Fibroblast of lung (primary cell): ENCODE measurements at places on chromosomes 1 and 21.

GRCh38 chr21:33696465-33696864 lies 54.2 kb downstream of the ITSN1 start:
- H3K36me3 ChIP-seq, result no peaks in the 10 kb centered on the region
- no peaks in the 10 kb centered on the region for H3K4me1 ChIP-seq
- H3K27me3 ChIP-seq, result no peaks in the 10 kb centered on the region
- H3K4me3 ChIP-seq, result no peak overlapping the region

- no peaks in the 10 kb centered on the region for H3K36me3 ChIP-seq
- no peak overlapping the region for H3K4me3 ChIP-seq
- no peaks in the 10 kb centered on the region for H3K27me3 ChIP-seq
- peak; percentile 34 for DNase-seq
Observed at GRCh38 chr1:232655028-232655745, 25.3 kb upstream of the SIPA1L2 start.

DNA sequence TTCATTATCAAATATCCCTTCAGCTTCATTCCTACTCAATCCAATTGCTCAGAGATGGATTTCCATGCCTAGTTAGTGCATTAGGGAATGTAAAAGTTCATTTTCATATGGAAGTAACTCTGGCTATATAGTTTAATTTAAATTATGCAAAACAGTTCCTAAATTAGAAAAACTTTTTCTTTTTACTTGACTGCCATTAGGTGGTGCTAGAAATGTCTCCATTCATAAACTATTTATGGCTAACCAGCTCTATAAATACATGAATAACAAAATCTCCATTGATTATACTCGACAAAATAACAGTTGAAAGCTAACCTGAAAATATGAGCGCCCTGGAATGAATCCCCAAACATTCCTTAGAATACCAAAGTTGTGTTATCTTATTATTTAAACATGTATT lies 311.4 kb downstream of the USH2A start:
- DNase-seq, result no peak
- no peaks in the 10 kb centered on the region for H3K27me3 ChIP-seq
- H3K4me3 ChIP-seq, result no peak overlapping the region
- no peak overlapping the region for H3K27ac ChIP-seq

- H3K4me3 ChIP-seq, result no peak overlapping the region
- H3K4me1 ChIP-seq, result peaks cover 14% of the 10 kb centered on the region
- DNase-seq, result peak; percentile 87
Observed at GRCh38 chr1:179175011-179175841, 54.3 kb downstream of the ABL2 start.

- no peaks in the 10 kb centered on the region for H3K27me3 ChIP-seq
- H3K4me1 ChIP-seq, result no peaks in the 10 kb centered on the region
- H3K4me3 ChIP-seq, result no peak overlapping the region
- no peak for DNase-seq
Observed at GRCh38 chr21:25314247-25314646, 293.0 kb downstream of the MRPL39 start.

- H3K4me1 ChIP-seq, result peaks cover 6% of the 10 kb centered on the region
- no peak overlapping the region for H3K4me3 ChIP-seq
- H3K27me3 ChIP-seq, result peaks cover 7% of the 10 kb centered on the region
- no peaks in the 10 kb centered on the region for H3K36me3 ChIP-seq
- peak; percentile 100 for DNase-seq
Observed at GRCh38 chr1:228902781-228903433, 167.6 kb downstream of the RHOU start.

DNA sequence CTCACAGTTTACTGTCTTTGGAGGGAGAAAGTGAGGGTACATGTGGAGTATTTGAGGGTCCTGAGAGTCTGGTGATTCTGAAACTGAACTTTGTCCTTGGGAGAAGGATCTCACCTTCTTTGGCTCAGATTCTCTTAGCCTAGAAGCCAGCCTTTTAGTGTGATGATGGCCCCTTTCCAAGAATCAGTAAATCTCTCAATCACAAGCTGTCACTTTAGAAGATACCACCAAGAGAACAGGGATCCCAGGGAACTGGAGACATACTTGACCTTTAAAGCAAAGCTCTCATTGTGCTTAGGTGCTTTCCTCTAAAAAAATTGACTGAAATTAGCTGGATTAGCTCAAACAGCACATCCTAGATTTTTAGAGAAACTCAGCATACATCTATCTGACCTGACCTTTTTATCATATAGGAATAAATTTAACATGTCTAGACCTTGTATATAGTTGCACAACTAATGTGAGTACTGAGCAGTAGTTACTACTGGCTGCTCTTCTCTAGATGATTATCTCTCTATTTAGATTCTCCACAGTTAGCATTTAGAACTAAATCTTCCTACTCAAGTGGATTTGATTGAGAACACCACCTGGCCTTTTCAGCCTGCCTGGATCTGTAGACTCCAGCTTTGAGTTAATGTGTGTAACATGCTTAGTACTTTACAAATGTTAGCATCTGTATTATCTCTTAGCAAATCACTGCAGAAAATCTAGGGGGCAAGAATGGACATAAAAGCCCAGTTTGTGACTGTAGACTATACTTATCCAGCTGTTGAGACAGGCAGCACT lies 157.7 kb downstream of the MAST2 start:
- no peak overlapping the region for H3K4me3 ChIP-seq
- no peak overlapping the region for H3K27ac ChIP-seq
- no peaks in the 10 kb centered on the region for H3K4me1 ChIP-seq
- H3K27me3 ChIP-seq, result no peaks in the 10 kb centered on the region
- no peaks in the 10 kb centered on the region for H3K36me3 ChIP-seq

- no peak overlapping the region for H3K27ac ChIP-seq
- H3K36me3 ChIP-seq, result no peaks in the 10 kb centered on the region
- peaks cover 28% of the 10 kb centered on the region for H3K4me1 ChIP-seq
- no peak overlapping the region for H3K4me3 ChIP-seq
- H3K27me3 ChIP-seq, result peaks cover 2% of the 10 kb centered on the region
Observed at GRCh38 chr1:206504363-206504713, 3.0 kb upstream of the RASSF5 start.

- DNase-seq, result no peak
- H3K4me1 ChIP-seq, result no peaks in the 10 kb centered on the region
Observed at GRCh38 chr1:234409328-234409727, 36.1 kb downstream of the COA6 start.

DNA sequence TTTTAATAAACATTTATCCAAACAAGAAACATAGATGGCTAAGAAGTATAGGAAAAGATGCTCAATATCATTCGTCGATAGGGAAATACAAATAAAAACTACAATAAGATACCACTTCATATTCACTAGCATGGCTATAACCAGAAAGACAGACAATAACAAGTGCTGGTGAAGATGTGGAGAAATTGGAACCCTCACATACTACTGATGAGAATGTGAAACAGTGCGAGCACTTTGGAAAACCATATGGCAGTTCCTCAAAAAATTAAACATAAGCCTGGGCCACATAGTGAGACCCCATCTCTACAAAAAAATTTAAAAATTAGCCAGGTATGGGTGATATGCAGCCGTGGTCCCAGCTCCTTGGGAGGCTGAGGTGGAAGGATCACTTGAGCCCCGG lies 9.1 kb upstream of the TMEM54 start:
- peaks cover 9% of the 10 kb centered on the region for H3K27me3 ChIP-seq
- no peaks in the 10 kb centered on the region for H3K4me1 ChIP-seq
- no peaks in the 10 kb centered on the region for H3K36me3 ChIP-seq
- H3K4me3 ChIP-seq, result no peak overlapping the region

- DNase-seq, result no peak
- H3K4me1 ChIP-seq, result no peaks in the 10 kb centered on the region
- H3K36me3 ChIP-seq, result no peaks in the 10 kb centered on the region
Observed at GRCh38 chr1:87358219-87358618, 29.5 kb downstream of the LMO4 start.

DNA sequence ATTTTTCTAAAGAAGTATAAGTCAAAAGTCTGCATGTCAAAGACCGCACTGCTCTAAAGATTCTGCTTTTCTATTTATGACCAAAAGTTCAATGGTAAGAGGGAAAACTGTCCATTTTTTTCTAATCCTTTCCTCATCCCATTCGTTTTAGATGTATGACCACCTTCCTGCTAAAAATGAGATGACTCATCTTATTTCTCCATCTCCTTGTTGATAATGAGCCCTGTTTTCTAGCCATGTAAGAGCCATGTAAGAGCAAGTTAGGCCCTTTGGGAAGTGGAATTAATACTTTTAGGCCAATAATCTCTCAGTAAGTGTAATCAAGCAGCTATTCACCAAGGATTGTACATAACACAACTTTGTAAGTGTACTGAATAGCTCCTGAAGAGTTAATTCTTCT lies 475.6 kb upstream of the B3GALT2 start:
- H3K36me3 ChIP-seq, result no peaks in the 10 kb centered on the region
- no peak for DNase-seq
- no peak overlapping the region for H3K4me3 ChIP-seq
- no peaks in the 10 kb centered on the region for H3K4me1 ChIP-seq
- no peaks in the 10 kb centered on the region for H3K27me3 ChIP-seq
- no peak overlapping the region for H3K27ac ChIP-seq

DNA sequence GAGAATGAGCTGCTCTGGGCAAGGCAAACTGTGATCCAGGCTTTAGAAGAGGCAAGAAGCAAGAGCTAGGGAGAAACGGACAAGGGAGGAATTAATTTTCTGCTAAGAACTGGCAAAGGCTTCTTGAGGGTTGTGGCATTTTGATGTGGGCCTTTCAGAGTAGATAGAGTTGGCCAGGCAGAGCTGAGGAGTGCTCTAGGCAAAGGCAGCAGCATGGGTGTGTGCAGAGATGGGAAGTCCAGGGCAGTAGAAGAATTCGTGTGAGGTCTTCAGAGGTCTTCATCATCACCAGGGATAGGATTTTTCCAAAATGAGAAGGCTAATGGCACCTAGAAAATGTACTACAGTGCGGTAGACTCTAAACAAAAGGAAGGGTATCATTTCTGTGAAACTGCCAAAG lies 237.8 kb downstream of the LTN1 start:
- peaks cover 16% of the 10 kb centered on the region for H3K4me1 ChIP-seq
- no peaks in the 10 kb centered on the region for H3K36me3 ChIP-seq
- no peak overlapping the region for H3K4me3 ChIP-seq

DNA sequence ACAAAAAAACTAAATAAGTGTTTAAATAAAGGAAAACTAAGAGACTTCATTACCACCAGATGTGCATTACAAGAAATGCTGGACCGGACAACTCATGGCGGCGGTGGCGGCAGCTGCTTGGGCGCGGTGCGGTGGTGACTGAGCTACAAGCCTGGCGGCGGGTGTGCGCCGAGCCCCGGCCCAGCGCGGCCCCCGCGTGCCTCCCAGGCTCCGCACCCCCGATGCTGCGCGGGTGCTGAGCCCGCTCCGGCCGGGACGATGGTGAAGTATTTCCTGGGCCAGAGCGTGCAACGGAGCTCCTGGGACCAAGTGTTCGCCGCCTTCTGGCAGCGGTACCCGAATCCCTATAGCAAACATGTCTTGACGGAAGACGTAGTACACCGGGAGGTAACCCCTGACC lies 52.2 kb upstream of the RCOR3 start:
- H3K27me3 ChIP-seq, result no peaks in the 10 kb centered on the region
- DNase-seq, result no peak
- no peak overlapping the region for H3K27ac ChIP-seq
- H3K4me3 ChIP-seq, result no peak overlapping the region
- no peaks in the 10 kb centered on the region for H3K4me1 ChIP-seq
- H3K36me3 ChIP-seq, result no peaks in the 10 kb centered on the region

DNA sequence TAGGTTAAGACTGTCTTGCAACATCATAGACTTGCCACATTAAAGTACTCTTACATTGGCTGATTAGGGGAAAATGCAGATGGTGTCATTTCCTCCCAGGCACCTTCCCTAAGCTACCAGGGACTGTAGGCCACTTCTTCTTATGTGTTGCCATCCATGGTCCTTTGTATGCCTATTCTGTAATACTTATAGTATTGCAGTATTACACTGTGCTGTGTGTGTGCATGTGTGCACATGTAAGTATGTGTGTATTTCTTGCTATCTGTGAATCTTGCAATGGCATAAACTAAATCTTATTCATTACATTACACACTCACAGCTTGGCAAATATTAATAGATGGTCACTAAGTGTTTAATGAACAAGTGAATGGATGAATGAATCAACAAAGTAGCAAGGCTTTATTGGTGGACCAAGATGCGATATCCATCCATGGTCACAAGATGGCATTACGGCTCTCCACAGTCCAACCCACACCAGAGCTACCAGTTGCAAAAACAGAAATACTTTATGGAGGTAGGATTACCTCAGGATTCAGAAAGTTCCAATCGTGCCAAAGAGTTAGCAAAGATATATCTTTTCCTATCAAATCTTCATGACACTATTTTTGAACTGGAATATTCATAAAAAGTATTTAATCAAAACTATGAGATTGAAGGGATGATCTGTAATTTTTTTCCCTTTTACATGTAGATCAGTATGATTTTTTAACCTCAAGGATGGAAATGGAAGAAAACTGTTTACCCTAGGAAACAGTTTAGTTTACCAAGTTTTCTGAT lies 160.2 kb downstream of the DENND1B start:
- peak; percentile 27 for DNase-seq
- no peaks in the 10 kb centered on the region for H3K36me3 ChIP-seq
- no peaks in the 10 kb centered on the region for H3K4me1 ChIP-seq
- H3K4me3 ChIP-seq, result no peak overlapping the region

- DNase-seq, result no peak
- peaks cover 2% of the 10 kb centered on the region for H3K27me3 ChIP-seq
- no peak overlapping the region for H3K4me3 ChIP-seq
- no peaks in the 10 kb centered on the region for H3K4me1 ChIP-seq
- H3K27ac ChIP-seq, result no peak overlapping the region
Observed at GRCh38 chr1:119779869-119780356, 11.2 kb upstream of the HMGCS2 start.

DNA sequence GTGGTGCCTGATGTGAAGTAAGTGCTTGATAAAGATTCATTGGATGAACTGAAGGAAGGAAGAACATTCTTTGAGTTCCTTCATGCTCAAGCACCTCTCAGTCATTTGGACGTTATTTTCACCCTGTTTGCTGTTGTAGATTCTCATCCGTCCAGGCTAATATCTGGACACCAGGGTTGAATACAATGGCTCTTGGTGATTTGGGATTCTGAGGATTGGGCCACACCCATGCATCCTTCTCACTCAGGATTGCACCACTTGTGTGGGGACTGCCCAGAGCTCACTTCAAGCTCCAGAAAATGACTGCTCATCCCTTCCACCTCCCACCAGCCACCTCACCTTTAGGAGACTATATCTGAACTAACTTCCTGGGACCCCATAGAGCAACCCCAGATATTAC lies 117.1 kb upstream of the IPO9 start:
- DNase-seq, result no peak
- peaks cover 11% of the 10 kb centered on the region for H3K36me3 ChIP-seq
- H3K4me1 ChIP-seq, result peaks cover 70% of the 10 kb centered on the region
- H3K4me3 ChIP-seq, result no peak overlapping the region
- peak overlapping the region; percentile 94 for H3K27ac ChIP-seq

- H3K4me1 ChIP-seq, result peaks cover 2% of the 10 kb centered on the region
- H3K36me3 ChIP-seq, result no peaks in the 10 kb centered on the region
- H3K27me3 ChIP-seq, result no peaks in the 10 kb centered on the region
- no peak overlapping the region for H3K4me3 ChIP-seq
Observed at GRCh38 chr1:208081972-208082371, 162.2 kb downstream of the PLXNA2 start.

DNA sequence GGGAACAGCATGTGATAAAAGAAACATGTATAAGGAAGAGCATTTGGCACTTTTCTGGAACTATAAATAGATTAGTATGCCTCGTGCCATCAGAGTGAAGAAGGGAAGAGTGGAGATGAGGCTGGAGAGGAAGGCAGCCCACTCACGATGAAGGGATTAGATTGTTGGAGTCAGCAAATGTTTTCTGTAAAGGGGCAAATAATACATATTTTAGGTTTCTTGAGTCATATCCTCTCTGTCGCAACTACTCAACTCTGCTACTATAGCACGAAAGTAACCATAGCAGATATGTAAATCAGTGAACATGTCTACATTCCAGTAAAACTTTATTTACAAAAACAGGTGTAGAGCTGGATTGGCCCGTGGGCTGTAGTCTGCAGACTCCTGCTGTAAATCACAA lies 147.8 kb downstream of the TENT5C start:
- no peak overlapping the region for H3K4me3 ChIP-seq
- peak; percentile 59 for DNase-seq
- no peaks in the 10 kb centered on the region for H3K27me3 ChIP-seq
- peaks cover 10% of the 10 kb centered on the region for H3K4me1 ChIP-seq
- no peaks in the 10 kb centered on the region for H3K36me3 ChIP-seq
